ENCODE measurements at places on chromosomes 11 and 22.

- peak; percentile 4 for DNase-seq
Measured at GRCh38 chr11:70462818-70463477, 64.6 kb downstream of the CTTN start.

DNA sequence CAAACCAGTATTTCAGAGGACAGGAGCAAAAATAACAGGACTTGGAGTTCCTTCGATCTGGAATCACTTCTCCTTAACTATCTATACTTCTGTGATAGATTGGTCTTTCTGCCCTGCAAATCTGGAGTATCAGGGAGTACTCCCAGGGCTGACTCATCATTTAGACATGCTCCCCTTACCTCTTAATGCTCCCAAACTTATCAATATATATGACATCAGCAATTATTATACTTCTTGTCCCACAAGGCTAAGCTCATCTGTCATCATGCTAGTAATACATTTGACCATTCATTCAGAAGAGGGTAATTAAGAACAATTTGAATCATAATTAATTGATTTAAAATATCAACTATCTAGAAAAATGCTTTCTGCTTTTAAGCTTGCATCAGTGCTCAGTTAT lies 163.8 kb downstream of the SWAP70 start:
- DNase-seq, result no peak

- DNase-seq, result peak; percentile 83
Measured at GRCh38 chr22:38051900-38052862, 5.0 kb upstream of the PICK1 start.

GRCh38 chr11:110141812-110142211 lies 48.6 kb downstream of the ZC3H12C start:
- DNase-seq, result no peak

All from aorta (tissue), 5 donors.